ENCODE measurements at places on chromosomes 7 and 10. TPM values are rescaled to one million over a fixed set of nuclear protein-coding genes. Genes with fewer than 3 reads are reported as not detected.

The VIPR2 gene
- polyA plus RNA-seq = not detected

The HMX3 gene
- not detected for polyA plus RNA-seq

The RASSF4 gene
- 8.2 TPM for polyA plus RNA-seq

The MRPL32 gene
- polyA plus RNA-seq = 28.3 TPM

The SUFU gene
- polyA plus RNA-seq = 10.1 TPM

The AVPI1 gene
- polyA plus RNA-seq = 5.9 TPM

The ZNF316 gene
- 7.7 TPM for polyA plus RNA-seq

The SFXN3 gene
- 125 TPM for polyA plus RNA-seq

The LRMDA gene
- polyA plus RNA-seq = 18.0 TPM

The ZCWPW1 gene
- 0.30 TPM for polyA plus RNA-seq

The ZEB1 gene
- 16.2 TPM for polyA plus RNA-seq

The CEP55 gene
- 13.8 TPM for polyA plus RNA-seq

The CUBN gene
- polyA plus RNA-seq = 4.6 TPM

The GLI3 gene
- polyA plus RNA-seq = 6.0 TPM

The EBLN1 gene
- polyA plus RNA-seq = not detected

The PIK3CG gene
- 0.81 TPM for polyA plus RNA-seq

The FOXI2 gene
- polyA plus RNA-seq = not detected

The KAZALD1 gene
- polyA plus RNA-seq = 3.0 TPM

The LIPJ gene
- not detected for polyA plus RNA-seq

The ECHDC3 gene
- polyA plus RNA-seq = 7.3 TPM

The FGFR2 gene
- polyA plus RNA-seq = 0.06 TPM

The AMPH gene
- polyA plus RNA-seq = 4.8 TPM

The FGL2 gene
- polyA plus RNA-seq = not detected

The TBX20 gene
- polyA plus RNA-seq = not detected

The PIP gene
- not detected for polyA plus RNA-seq

The FKBP6 gene
- polyA plus RNA-seq = not detected

The GBX1 gene
- polyA plus RNA-seq = not detected

The PTF1A gene
- polyA plus RNA-seq = not detected

The PAPOLB gene
- polyA plus RNA-seq = not detected

The TMEM229A gene
- not detected for polyA plus RNA-seq

The UCN3 gene
- not detected for polyA plus RNA-seq

The UTF1 gene
- not detected for polyA plus RNA-seq

The HBP1 gene
- polyA plus RNA-seq = 43.4 TPM

The DGKI gene
- polyA plus RNA-seq = 0.11 TPM

The LOXL4 gene
- polyA plus RNA-seq = 1.9 TPM

The TBC1D12 gene
- 3.2 TPM for polyA plus RNA-seq

The CHRM2 gene
- polyA plus RNA-seq = not detected

The CYP2C19 gene
- not detected for polyA plus RNA-seq
